ENCODE measurements at places on chromosomes 6 and 20.

DNA sequence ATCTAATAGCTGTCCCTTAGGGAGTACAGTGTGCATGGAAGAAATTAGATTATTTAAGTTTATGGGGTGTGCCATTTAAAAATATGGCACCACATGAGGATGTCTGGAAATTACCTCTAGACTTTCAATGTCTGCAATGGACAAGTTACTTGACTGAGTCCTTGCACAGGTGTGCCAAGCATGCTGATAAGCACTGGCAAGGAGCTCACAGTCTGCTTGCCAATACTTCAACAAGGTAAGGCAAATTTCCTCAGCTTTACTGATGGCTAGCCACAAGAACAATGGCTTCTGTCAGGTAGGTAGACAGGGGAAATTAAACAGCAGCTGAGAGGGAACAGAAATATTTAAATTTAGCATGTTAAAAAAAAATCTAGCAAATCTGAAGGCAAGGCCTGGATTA lies 91.1 kb upstream of the TRAF3IP2 start:
- DNase-seq = no peak

GRCh38 chr6:29563435-29563965 lies 4.0 kb upstream of the UBD start:
- no peak for DNase-seq

DNA sequence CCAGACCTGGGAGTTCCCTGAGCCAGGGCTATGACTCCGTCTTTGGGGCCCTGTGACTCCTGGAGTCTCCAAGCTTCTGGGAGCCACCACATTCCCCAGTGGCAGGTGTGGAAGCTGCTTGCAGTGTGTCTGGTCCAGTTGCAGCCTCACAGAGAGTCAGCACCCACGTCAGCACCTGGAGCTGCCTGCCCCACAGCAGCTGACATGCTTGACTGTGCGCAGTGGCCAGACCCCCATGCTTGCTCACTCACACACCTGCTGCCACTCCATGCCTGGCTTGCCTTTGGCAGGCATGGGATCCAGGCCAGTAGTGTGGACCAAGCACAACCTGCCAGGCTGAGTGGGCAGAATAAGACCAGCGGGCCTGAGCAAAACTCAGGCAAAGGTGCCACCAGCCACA lies 31.0 kb upstream of the ASIP start:
- DNase-seq = no peak

DNA sequence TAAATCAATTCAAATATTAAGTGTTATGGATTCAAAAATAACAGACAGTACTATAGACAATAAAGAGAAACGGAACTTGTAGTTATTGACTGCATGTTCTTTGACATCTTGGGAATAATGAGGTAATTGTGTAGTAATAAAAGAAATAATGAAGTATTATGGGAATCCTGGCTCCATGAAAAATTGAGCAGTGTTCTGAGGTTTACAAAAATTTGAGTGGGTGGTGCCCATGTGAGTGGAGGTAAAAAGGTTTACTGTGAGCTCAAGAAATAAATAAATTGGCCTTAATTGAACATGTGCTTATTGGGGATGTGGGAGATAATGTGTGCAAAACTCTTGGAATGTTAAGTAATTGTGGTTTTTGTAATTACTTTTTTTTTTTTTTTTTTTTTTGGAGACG lies 1013.7 kb upstream of the GJE1 start:
- DNase-seq = no peak

DNA sequence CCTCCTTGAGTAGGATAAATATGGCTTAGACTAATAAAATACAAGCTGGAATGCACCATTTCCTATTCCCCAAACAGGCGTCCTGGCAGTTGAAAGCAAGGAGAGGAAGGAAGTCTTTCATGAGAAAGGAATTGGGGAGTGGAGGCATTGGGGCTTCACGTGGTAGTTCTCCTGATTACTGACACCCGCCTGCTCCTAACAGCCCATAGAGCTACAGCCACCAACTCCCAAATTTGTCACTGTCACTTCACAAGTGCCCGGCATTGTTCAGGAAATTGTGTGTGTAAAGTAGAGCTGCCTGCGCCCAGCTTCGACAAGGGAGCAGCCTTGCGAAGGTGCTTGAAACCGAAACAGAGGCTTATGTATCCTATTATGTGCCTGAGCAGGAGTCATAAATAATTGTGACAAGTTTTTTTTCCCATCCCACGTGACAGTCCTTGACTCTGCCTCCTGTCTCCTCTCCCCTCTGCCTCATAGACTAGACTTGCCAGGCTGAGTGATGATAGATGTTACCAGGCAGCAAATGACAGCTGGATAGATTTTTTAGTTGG lies 301.7 kb upstream of the ZFP64 start:
- peak; percentile 19 for DNase-seq

GRCh38 chr6:167759912-167760311 lies 66.8 kb upstream of the AFDN start:
- no peak for DNase-seq

- no peak for DNase-seq
These were observed 118.7 kb upstream of the TBX18 start for GRCh38 chr6:84882768-84883766.

DNA sequence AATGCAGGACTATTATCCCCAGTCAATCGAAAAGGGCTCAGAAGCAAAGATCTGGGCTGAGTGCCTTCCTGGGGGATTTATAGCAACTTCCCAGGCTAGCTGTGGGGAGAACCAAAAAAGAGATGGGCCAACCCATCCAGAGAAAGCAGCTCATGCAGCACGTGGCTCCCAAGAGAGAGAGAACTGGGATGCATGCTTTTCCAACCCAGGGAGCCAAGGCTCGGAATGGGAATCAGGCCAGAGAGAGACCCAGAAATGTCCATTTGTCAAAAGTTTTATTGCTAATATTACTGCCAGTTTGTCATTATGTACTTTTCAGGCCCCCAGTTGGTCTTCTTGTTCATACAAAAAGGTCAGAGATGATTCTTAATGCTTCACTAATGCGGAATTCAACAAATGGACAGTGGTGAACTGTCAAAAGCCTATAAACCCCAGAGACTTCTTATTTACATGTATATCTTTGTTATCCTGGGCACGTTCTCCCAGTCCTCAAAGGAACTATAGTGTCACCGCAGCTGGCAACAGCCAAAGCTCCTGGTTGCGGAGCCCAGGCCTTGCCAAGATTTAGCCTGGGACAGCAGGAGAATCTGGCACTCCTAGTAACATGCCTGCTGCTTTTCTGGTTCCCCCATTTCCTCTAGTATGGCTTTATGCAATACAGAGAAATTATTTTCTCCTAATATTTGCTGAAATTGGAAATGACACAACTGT lies 139.1 kb upstream of the POU3F2 start:
- DNase-seq = no peak

GRCh38 chr6:111430605-111431376 lies 52.2 kb downstream of the REV3L start:
- no peak for DNase-seq

GRCh38 chr6:136846046-136846445 lies 23.7 kb downstream of the PEX7 start:
- DNase-seq = peak; percentile 32

GRCh38 chr20:24350923-24351368 lies 118.5 kb upstream of the SYNDIG1 start:
- DNase-seq = no peak

DNA sequence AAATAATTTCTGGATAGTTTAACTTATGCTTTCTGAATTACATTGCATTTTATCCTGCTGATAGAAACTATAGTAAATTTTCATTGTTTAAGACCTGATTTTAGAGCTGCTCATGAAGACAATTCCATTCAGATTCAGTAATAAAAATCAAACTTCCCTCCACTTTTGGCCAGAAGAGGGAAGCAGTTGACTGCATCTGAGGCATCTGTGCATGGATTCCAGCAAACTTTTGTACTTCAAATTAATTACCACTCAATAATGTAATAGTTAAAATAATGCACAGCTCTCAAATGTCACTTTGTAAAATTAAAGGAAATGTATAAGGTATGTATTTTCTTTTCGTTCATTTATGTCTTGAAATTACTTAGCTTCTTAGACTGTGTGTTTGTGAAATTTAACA lies 64.2 kb upstream of the SLC35B3 start:
- DNase-seq = no peak
